ENCODE measurements at places on chromosomes 7 and 10.
A peak's percentile ranks its signal among the peaks of the same experiment; 100 is the strongest.

DNA sequence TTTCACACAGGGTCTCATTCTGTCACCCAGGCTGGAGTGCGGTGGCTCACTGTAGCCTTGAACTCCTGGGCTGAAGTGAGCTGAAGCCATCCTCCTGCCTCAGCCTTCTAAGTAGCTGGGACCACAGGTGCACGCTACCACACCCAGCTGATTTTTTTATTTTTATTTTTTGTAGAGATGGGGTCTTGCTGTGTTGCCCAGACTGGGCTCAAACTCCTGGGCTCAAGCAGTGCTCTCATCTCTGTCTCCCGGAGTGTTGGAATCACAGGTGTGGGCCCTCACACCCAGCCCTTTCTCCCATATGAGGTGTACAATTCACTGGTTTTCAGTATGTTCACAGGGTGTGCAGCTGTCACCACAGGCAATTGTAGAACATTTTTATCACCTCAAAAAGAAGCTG is 5.2 kb downstream of the INPP5A start:
- peaks cover 5% of the 10 kb centered on the region for H3K36me3 ChIP-seq
- ATAC-seq, result no peak
- peaks cover 96% of the 10 kb centered on the region for H3K4me1 ChIP-seq
- H3K27ac ChIP-seq, result no peak overlapping the region

DNA sequence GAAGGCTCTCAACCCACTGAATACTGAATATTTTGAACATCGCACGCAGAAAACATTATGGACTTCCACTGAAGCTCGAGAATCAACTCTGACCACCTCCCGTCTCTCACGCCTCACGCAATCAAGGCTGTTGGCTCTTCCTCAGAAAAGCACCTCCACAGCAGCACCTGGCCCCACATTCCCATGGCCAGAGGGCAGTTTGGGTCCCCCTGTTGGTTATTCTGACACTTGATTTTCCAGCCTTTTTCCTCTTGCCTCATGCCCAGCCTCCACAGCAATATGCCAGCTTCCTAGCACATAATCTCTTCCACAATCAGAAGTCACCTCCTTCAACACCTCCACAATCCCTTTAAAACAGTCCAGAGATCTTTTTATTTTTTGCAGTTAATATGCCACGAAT is 55.9 kb downstream of the SVOPL start:
- H3K4me3 ChIP-seq, result no peak overlapping the region
- H3K27me3 ChIP-seq, result no peaks in the 10 kb centered on the region
- no peak for ATAC-seq
- H3K27ac ChIP-seq, result no peak overlapping the region
- no peaks in the 10 kb centered on the region for H3K4me1 ChIP-seq

DNA sequence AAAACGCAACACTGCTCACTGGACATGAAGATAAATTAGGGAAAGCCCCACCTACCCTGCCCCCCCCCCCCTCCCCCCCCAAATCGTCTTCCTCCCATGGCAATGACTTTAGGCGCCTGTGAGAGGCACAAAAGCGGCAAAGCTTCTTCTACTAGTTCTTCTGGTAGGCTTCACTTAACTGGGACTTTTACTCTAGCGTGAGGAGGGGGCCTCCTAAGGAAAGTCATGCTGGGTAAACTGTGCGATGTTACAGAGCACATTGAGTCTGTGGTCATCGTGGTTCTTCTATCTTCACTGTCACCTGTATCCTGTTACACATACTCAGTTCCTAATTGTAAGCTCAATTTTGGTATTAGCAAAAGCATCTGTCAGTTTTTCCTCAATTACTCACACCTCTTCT is 25.1 kb downstream of the HSPB1 start:
- ATAC-seq, result no peak
- H3K4me3 ChIP-seq, result no peak overlapping the region
- peaks cover 38% of the 10 kb centered on the region for H3K4me1 ChIP-seq
- no peaks in the 10 kb centered on the region for H3K27me3 ChIP-seq

DNA sequence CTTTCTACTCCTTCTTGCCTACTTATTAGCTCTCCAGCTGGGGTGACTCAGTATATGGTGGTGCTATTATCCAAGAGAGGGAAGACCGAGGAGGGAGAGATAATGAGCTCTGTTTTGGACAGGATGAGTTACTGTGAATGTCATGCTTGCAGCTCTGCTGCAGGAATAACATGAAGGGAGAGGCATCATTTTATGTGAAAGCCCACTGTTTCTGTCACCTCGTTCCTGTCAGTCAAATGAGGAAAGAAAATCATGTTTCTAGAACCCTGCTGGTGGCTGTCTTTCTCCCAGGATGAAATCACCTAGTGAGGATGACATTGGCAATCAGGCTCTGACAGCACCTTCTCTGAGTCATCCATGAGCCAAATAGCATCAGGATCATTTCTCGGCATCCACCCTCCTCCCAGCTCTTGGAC is 1291.6 kb upstream of the AUTS2 start:
- no peaks in the 10 kb centered on the region for H3K4me1 ChIP-seq
- H3K27ac ChIP-seq, result no peak overlapping the region
- H3K27me3 ChIP-seq, result no peaks in the 10 kb centered on the region
- no peak overlapping the region for H3K4me3 ChIP-seq

DNA sequence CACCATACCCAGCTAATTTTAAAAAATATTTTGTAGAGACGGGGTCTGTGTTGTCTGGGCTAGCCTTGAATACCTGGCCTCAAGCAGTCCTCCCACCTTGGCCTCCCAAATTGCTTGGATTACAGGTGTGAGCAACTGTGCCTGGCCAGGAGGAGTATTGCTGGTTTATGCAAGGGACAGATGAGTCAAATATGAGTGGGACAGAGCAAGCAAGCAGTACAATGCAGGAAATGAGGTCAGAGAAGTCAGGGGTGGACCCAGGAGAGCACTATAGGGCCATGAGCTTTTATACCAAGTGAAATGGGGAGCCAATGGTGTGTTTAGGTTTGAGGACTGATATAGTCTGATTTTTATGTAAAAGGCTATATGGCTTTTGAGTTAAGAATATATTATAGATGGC is 6.3 kb downstream of the TSPAN13 start:
- peaks cover 50% of the 10 kb centered on the region for H3K4me1 ChIP-seq
- peak overlapping the region; percentile 73 for H3K27ac ChIP-seq
- ATAC-seq, result no peak
- no peaks in the 10 kb centered on the region for H3K27me3 ChIP-seq
- H3K4me3 ChIP-seq, result no peak overlapping the region

GRCh38 chr10:23445591-23445990 is 6.7 kb downstream of the OTUD1 start:
- H3K27me3 ChIP-seq, result no peaks in the 10 kb centered on the region
- peaks cover 71% of the 10 kb centered on the region for H3K4me1 ChIP-seq
- no peak overlapping the region for H3K4me3 ChIP-seq
- peaks cover 36% of the 10 kb centered on the region for H3K36me3 ChIP-seq
- H3K27ac ChIP-seq, result no peak overlapping the region

DNA sequence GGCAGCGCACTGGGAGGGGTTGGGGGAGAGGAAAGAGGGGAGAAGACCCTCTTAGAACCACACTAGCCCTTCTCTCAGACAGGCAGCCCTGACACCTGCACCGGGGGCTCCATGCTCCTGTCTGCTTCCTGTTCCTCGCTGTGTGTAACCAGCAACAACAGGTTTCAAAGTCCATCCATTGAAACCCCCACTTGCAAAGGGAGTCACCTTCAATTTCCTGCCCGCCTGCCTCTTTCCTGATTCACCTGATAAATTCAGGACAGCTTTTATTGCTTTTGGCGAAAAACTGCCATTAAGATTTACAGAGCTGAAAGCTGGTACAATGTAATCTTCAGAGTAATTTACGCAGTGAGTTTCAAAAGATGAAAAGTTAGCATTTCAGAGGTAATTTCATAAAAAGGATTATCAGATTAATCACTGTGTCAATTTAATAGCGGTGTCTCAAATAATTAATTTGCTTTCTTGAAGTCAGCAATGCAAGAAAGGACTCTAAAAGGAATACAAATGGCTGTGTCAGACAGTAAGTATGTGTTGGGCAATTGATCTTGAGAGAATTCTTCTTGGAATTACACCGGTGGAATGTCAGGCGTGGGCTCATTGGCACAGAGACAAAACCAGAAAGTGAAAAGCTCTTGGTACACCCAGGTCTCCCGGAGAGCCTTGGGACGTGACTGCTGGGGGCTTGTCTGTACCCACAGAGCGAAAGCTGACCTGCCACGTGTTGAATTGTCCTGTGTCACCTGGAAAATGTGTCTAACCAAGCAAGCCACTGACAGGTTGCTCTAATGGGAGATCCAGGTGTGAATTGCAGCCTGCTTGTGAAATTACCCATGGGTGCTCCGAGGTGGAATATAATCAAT is 60.7 kb downstream of the TMEM209 start:
- H3K4me1 ChIP-seq, result peaks cover 34% of the 10 kb centered on the region
- no peak overlapping the region for H3K4me3 ChIP-seq
- ATAC-seq, result no peak
- no peaks in the 10 kb centered on the region for H3K27me3 ChIP-seq
- H3K36me3 ChIP-seq, result peaks cover 3% of the 10 kb centered on the region

GRCh38 chr7:129914536-129915272 is 38.1 kb downstream of the UBE2H start:
- H3K4me3 ChIP-seq, result no peak overlapping the region
- no peak for ATAC-seq
- peaks cover 31% of the 10 kb centered on the region for H3K36me3 ChIP-seq
- no peaks in the 10 kb centered on the region for H3K27me3 ChIP-seq
- H3K27ac ChIP-seq, result no peak overlapping the region
- H3K4me1 ChIP-seq, result peaks cover 33% of the 10 kb centered on the region

DNA sequence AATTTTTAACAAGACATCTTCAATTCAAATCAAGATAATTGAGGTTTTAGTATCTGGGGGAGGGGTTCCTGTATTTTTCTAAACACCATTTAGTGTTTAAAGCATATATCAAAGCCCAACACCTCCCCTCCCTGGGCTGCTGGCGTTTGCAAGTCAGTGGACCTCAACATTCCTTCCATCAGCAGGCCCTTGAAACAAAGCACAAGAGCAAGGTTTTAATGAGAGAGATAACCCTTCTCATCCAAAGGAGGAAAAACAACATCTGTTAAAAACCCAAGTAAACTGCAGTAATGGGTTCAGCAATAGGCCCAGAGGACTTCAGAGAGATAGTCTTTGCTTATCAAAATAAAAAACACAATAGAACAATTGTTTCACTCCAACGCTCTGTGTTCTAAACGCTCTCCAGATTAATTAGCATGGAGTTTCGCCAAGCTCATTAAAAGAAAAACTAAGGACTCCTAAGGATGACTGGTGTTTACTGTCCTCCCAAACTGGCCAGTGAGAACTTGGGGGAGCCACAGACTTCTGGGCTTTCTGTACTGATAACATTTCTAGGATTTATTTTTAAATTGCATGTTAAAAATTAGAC is 2.5 kb downstream of the JCAD start:
- no peak for ATAC-seq
- no peak overlapping the region for H3K4me3 ChIP-seq
- H3K36me3 ChIP-seq, result no peaks in the 10 kb centered on the region

DNA sequence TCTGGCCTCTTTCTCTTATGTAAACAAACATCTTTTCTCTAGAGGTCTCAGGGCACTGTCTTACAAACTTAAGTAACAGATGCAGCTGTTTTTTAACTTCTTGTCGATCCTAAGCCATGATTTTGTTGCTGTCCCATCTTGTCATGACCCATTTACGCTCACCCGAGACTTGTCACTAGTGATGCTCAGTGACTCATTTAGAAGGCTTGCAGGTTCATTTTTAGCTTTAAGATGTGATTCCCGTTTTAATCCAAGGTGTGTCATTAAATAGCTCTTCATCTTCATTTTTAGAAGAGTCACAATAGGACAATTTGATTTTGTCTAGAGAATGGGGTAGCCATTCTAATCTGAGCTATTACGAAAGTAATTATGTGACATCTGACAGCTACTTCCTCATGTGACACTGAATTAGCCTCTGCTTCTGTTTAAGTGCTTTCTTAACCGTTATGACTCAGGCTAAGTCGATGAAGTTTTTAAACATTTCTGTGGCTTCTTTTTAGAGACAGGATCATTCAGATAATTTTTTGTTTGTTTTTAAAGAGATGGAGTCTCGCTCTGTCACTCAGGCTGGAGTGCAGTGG is 42.7 kb downstream of the SPDYE5 start:
- peaks cover 7% of the 10 kb centered on the region for H3K4me1 ChIP-seq
- peak overlapping the region; percentile 40 for H3K4me3 ChIP-seq
- H3K36me3 ChIP-seq, result peaks cover 6% of the 10 kb centered on the region

- H3K27me3 ChIP-seq, result no peaks in the 10 kb centered on the region
- H3K4me3 ChIP-seq, result no peak overlapping the region
- no peaks in the 10 kb centered on the region for H3K4me1 ChIP-seq
Observed at GRCh38 chr7:124412531-124412930, 353.1 kb downstream of the GPR37 start.

DNA sequence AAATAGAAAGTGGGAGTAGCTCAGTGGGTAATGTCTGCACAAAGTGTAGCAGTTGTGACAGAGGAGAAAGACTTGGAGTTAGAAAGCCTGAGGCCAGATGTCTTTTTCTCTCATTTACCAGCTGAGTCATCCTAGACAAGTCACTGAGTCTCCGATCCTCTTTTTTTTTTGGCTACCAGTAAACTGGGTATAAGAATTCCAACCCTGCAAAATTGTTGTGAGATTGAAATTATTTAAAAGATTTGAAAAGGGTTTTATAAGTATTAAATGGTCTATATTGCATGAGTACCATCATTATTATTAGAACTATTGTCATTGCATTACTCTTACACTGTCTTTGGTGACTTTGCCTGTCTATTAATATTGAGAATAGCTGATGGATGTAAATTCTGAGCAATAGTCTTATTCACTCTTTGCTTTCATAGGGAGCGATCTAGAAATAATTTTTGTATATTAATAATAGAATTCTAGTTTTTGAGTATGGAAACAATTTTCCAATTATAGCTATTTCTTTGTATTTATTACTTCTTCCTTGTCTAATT is 74.0 kb downstream of the ARID5B start:
- no peak overlapping the region for H3K4me3 ChIP-seq
- H3K4me1 ChIP-seq, result peaks cover 71% of the 10 kb centered on the region
- H3K36me3 ChIP-seq, result peaks cover 81% of the 10 kb centered on the region
- peak overlapping the region; percentile 86 for H3K27ac ChIP-seq
